T follicular helper cell (primary cell): ENCODE measurements at places on chromosomes 7 and 10.

DNA sequence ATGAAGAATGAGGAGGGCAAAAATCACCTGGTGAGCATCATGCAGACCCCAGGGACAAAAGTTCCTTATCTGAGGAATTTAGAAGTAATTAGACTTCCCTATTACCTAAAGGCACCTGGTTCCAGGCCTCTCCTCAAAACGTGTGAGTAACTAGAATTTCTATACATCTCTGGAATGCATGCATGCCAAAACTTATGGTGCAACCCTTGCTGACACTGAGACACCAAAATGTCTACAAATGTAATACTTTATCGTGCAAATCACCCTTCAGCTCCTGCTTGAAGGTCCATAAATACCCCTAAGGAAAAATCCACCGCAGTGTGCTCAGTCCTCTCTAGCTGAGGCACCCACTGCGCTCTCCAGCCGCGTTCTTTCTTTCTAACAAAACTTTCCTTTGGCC is 84.2 kb downstream of the PAXIP1 start:
- no peak for DNase-seq

DNA sequence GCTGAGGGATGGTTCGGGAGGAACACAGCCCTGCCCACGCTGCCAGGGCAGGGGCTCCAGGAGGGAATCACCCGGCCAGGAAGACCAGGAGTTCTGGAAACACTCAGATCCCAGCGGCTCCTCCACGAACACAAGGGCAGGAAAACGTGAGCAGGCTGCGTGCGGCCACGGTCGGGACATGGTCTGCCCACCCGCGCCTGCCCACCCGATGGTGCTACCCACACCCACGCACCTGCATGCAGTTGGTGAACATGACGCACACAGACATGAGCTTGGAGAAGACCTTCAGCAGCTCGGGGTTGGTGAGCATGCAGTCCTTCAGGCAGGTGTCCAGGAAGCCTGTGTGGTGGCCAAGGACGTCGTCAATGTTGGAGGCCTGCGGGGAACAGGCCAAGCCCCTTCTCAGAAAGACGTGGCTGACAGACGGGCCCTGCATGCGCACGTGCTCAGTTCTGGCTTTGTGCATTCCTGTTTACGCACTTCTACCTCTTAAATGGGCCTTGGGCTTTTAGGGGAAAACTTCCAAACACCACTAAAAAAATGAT is 6.2 kb upstream of the ADAM8 start:
- DNase-seq = no peak

DNA sequence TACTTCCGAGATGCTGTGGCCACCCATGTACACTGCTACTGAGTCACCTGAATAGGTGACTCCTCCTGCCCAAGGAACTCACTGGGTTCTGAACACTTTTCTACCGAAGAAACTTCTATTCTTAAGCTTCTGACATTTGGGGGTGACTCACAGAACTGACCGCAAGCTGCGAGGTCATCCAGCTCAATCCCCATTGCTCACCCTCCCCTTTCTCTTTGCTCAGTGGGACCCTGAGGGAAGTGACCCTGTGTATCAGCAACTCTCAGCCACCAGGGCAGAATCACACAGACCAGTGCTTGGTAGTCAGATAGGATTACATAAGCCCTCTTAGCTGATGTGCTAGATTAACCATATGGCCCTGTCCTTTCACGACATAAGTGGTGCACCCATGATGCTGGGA is 46.3 kb downstream of the INSYN2A start:
- no peak for DNase-seq

DNA sequence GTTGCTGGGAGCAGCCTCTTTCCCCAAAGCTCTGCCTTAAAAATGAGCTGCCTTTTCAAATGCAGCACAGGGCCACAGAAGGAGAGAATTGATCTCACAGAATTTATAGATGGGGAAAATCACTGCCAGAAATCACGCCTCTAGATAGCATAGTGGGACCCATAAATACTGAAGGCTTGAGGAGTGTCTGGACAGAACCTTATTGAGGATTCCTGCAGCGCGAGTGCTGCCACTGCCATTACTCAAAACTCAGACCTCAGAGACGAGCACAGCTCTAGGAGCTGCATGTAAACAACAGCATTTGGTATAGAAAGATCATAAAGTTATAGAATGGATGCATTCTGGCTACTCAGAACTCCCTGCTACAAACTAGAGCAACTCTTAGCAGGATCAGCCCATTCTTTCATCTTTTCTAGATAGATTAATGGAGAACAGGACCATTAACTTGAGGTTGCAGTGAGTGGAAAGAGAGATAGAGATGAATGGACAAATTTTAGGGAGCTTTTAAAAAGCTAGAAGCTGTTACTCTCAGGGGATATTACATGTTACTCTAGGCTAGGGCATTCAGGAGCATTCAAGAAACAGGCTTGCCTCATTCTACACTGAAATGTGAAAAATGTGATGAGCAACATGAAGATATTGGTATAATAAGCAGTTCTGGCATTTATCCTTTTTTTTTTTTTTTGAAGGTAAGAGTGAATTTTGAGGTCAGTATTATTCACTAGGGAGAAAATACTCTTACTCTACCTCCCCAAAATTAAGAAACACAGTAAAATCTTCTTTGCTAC is 267.2 kb upstream of the SLC26A5 start:
- no peak for DNase-seq

GRCh38 chr7:136925556-136925955 is 57.1 kb downstream of the CHRM2 start:
- DNase-seq = no peak

GRCh38 chr7:55593172-55593514 is 20.8 kb upstream of the VOPP1 start:
- DNase-seq = no peak

- no peak for DNase-seq
Observed at GRCh38 chr10:47415520-47416304, 31.6 kb upstream of the ZNF488 start.

- no peak for DNase-seq
Observed at GRCh38 chr7:40815512-40815911, 680.7 kb downstream of the SUGCT start.

- no peak for DNase-seq
Observed at GRCh38 chr7:82263920-82264782, 179.4 kb downstream of the CACNA2D1 start.

DNA sequence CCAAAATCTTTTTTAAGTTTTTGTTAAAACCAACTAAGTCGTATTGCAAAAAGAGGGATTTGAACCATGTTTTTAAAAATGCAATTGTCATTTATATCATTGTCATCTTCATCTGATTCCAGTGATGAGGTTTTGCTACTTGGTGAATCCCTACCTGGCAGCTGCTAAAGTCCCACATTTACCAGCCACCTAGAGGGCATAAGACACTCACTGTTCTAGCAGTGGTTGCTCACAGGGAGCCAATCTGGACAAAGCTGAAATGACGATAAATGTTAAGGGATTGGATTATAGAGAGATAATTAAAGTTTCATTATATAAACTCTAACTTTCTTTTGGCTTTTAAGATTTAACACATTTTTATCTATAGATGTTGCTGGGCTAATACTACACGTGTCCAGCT is 18.7 kb downstream of the KIFBP start:
- no peak for DNase-seq

DNA sequence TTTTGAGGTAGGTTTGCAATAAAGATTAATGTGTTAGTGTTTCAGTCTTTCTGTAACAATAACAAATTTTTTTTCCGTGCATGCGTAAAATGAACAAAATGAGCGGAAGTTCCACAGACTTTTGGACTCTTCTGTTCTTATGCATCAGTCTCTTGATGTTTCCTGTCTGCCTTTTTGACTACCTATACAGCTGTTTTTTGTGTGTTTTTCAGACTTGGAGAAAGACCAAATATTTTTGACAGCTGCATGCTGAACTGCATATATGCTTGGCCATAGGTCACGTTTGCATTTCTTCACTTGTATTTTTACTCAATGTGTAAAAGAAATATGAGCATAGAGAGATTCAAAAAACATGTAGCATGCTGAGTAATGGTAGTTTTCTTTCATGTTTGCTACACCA is 119.3 kb downstream of the BBS9 start:
- no peak for DNase-seq

DNA sequence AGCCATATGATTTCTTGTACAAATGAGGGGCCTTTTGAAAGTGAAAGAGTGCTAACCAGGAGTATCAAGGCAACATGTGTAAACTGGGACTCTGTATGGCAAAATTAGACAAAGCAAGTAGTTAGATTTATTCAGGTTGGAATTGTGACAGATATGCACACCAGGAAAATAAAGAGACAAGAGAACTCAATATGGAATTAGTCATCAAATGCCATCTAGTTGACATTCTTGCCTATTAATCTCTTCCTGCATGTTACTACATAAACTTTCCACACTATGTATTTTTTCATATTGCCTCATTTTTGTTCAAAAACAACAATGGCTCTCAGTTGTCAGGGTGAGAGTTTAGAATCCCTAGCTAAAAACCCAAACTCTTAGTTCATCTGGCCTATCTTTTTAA is 799.0 kb downstream of the NRG3 start:
- DNase-seq = no peak
